ENCODE measurements at places on chromosomes 7 and 10. TPM values are rescaled to one million over a fixed set of nuclear protein-coding genes. Genes with fewer than 3 reads are reported as not detected.

Gene RSBN1L
- 13.3 TPM for total RNA-seq

DNA sequence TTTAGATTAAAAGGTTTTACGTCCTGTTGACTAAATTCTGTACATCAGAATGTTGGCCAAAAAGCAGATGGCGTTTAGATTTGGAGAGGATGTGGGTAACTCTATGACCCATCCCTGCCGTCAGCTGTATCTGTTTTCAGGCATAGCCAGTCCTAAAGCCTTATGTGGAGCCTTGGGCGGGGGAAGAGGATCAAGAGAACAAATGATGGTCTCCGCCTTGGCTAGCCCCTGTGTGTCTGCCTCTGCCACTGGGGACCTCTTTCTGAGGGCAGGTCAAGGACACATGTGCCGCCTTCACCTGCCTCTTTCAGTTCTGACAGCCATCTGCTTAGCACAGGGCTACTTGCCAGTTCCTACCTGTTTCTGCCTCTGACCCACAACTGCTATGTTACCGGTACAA, 24.1 kb downstream of the PDSS1 start:
- no peaks in the 10 kb centered on the region for H3K4me1 ChIP-seq
- no peak overlapping the region for H3K4me3 ChIP-seq
- H3K27me3 ChIP-seq, result no peaks in the 10 kb centered on the region
- DNase-seq, result no peak
- no peak overlapping the region for H3K27ac ChIP-seq

- H3K4me3 ChIP-seq, result no peak overlapping the region
- no peaks in the 10 kb centered on the region for H3K36me3 ChIP-seq
- no peaks in the 10 kb centered on the region for H3K27me3 ChIP-seq
- H3K4me1 ChIP-seq, result no peaks in the 10 kb centered on the region
Measured at GRCh38 chr10:21750424-21750823, 216.4 kb downstream of the MLLT10 start.

GRCh38 chr7:7857143-7857583, 111.4 kb upstream of the GLCCI1 start:
- peaks cover 45% of the 10 kb centered on the region for H3K4me1 ChIP-seq
- H3K4me3 ChIP-seq, result no peak overlapping the region
- H3K27ac ChIP-seq, result no peak overlapping the region
- no peak for DNase-seq

- no peaks in the 10 kb centered on the region for H3K27me3 ChIP-seq
- H3K4me3 ChIP-seq, result no peak overlapping the region
- no peak overlapping the region for H3K27ac ChIP-seq
- H3K4me1 ChIP-seq, result peaks cover 19% of the 10 kb centered on the region
- no peaks in the 10 kb centered on the region for H3K36me3 ChIP-seq
Measured at GRCh38 chr10:3074985-3075600, 7.7 kb downstream of the PFKP start.

DNA sequence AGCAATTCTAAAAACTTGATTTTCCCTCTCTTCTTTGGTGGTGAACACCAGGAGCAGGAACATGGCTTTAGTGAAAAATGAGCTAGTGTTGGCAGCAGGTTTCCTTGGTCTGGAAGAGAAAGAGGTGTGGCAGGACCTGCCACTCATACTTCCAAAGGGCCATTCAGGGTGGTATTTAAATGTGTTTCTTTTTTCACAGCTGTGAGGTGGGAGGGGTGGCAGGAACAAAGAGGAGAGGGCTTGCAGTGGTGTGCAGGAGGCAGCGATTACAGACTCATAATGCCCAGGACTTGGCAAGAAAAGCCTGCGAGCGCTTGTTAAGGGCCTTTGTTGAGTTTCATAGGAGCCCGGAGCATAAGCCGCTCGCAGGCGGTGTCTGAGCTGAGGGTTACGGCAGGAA, 36.8 kb downstream of the WIPF3 start:
- DNase-seq, result no peak
- peaks cover 3% of the 10 kb centered on the region for H3K27me3 ChIP-seq
- no peak overlapping the region for H3K4me3 ChIP-seq
- no peaks in the 10 kb centered on the region for H3K4me1 ChIP-seq
- H3K27ac ChIP-seq, result no peak overlapping the region

DNA sequence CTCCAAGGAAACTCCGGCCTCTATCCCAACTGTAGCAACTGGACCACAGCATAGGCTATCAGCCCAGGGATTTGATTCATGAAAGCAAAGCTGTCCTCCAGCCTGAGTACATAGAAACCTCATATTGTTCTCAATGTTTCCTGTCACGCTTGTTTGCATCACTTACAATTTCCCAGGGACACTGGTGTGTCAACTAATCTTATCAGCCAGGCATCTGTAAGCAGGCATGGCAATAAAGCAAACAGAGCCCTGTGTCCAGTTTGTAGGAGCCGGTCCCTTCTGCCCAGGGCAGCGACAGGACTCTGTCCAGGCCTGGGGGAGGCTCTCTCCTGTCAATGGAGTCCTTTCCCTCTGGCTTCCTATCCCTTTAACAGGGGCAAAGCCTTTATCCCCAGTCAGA, 23.0 kb upstream of the CDHR3 start:
- H3K27ac ChIP-seq, result no peak overlapping the region
- no peak for DNase-seq
- no peak overlapping the region for H3K4me3 ChIP-seq
- no peaks in the 10 kb centered on the region for H3K36me3 ChIP-seq
- no peaks in the 10 kb centered on the region for H3K4me1 ChIP-seq

Gene PRLHR
- total RNA-seq, result not detected

DNA sequence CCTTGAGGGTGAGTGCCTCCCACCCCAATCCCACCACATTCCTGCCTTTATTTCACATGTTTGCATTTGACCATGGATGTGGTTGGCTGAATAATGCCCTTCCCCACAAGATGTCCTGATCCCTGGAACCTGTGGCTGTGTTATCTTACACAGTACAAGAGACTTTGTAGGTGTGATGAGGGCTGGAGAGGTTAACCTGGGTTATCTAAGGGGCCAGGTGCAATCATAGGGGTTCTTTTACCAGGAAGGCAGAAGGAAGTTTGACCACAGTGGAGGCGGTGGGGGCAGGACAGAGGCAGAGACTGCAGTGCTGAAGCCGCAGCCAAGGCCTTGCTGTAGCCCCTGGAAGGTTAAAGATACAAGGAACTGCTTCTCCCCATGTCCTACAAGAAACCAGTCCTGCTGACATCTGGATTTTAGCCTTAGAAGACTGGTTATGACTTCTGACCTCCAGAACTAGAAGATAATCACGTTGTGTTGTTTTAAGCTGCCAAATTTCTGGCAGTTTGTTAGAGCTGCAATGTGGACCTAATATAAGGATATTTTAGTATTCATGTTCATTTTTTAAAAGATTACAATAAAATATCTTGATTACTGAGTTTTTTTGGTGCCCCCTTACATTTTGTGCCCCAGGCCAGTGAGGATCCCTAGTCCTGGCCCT, 136.6 kb downstream of the ARHGAP22 start:
- H3K27me3 ChIP-seq, result no peaks in the 10 kb centered on the region
- no peak for DNase-seq
- no peaks in the 10 kb centered on the region for H3K4me1 ChIP-seq
- no peak overlapping the region for H3K4me3 ChIP-seq

Gene MMP21
- not detected for total RNA-seq

Gene UTF1
- total RNA-seq, result not detected

DNA sequence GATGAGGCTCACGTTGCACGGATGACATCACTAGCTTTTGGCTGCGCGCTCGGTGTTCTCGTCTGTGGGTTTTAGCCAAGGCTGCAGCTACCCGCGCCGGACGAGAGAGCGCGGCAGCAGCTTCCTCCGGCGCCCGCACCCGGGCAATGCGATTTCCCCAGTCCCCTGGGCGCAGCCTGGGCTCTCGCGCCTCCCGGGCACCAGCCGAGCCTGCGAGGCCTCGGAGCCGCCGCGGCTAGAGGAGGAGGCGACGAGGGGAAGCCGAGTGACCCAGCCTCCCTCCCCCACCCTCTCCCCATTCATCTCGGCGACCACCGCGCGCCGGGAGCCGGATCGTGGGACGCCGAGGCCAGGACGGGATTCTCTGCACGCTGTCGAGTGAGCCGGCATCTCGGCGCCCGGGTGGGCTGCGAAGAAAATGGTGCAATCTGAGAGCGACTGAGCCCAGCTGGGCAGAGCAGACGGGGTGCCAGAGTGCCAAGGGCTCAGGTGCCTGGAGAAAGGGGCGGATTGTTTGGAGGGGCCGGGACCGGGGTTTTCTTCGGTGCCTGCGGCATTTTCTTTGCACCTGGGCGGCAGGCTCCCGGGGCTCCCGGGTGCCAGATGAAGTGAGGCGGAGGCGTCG, 1.2 kb upstream of the TMEM178B start:
- H3K4me1 ChIP-seq, result no peaks in the 10 kb centered on the region
- DNase-seq, result no peak
- H3K27ac ChIP-seq, result no peak overlapping the region
- peaks cover 52% of the 10 kb centered on the region for H3K27me3 ChIP-seq
- no peak overlapping the region for H3K4me3 ChIP-seq

Gene MOGAT3
- total RNA-seq, result not detected

- no peaks in the 10 kb centered on the region for H3K36me3 ChIP-seq
- no peaks in the 10 kb centered on the region for H3K27me3 ChIP-seq
- DNase-seq, result no peak
- no peak overlapping the region for H3K4me3 ChIP-seq
- no peak overlapping the region for H3K27ac ChIP-seq
Measured at GRCh38 chr7:141956084-141956483, 9.3 kb upstream of the CLEC5A start.

Measured in PC-9 (cell line).